ENCODE measurements at places on chromosomes 2 and 18.

- DNase-seq = no peak
These were observed 3.2 kb downstream of the KLHL14 start for GRCh38 chr18:32769586-32770053.

GRCh38 chr2:14635391-14635871 lies 2.9 kb downstream of the LRATD1 start:
- DNase-seq = no peak

- no peak for DNase-seq
These were observed 21.2 kb downstream of the WDR7 start for GRCh38 chr18:56672391-56672790.

DNA sequence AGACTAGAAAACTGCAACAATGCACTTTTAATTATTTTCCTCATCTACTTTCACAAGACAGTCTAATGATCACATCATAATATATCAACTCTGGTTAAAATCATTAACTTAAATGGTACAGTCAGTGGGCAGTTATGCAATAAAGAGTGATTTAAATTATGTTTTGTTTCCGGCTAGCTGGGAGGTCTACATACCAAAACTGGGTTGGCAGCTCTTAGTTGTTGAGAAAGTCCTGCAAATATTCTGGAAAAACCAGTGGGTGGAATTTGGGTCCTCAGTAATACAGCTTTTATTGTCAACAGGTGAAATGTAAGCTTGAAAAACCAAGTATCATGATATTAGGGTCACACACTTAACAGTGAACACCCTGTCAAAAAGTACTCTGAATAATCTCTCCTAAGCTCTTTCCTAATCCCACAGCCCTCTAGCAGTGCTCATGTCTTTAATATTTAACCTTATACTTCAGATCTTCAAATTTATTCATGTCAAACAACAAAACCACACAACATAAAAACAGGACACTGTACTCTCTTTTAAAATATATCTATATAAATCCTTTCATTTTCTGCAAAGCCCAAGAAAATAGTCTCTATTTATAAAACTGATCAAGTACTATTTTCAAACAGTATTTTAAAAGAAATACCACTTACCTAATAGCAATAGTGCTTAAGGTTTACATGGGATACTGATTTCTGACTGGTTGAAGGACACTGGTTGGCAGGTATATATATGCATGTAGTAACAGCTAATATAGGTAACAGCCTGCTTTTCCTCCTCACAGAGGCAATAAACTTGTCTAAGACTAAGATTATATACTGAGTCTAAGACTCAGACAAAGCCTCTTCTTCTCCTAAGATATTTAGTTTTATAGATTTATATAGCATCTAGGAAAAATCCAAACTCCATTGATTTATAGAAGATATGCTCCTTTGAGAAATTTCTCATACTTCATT lies 103.8 kb downstream of the GAREM1 start:
- DNase-seq = no peak

DNA sequence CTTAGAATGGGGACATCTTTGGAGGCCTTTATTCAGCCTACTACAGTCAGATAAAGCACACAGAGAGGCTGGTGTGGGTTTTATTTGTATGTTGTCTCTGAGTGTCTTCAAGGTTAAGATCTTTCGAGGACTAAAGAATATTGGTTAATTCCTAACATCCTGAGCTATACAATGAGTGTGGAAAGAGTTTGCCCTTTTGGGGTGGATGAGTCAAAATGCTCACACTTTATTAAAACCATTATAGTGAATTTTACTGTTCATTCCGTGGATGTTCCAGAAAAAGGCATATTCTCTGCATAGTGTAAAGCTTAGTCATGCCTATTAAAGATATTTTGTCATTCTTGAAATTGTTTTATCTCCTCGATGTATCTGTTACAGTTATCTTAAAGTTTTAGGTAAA lies 29.1 kb upstream of the SLC38A11 start:
- DNase-seq = no peak

- DNase-seq = no peak
These were observed 228.4 kb upstream of the SLC35G4 start for GRCh38 chr18:11380968-11381367.

- DNase-seq = peak; percentile 92
These were observed 49.6 kb upstream of the PAIP2B start for GRCh38 chr2:71276311-71277146.

GRCh38 chr2:10930721-10931516 lies 19.2 kb downstream of the KCNF1 start:
- DNase-seq = no peak

GRCh38 chr18:26252411-26252810 lies 26.2 kb downstream of the TAF4B start:
- no peak for DNase-seq

GRCh38 chr2:213034585-213034984 lies 116.8 kb downstream of the IKZF2 start:
- DNase-seq = no peak

- DNase-seq = no peak
These were observed 710 bp downstream of the SEC11C start for GRCh38 chr18:59140302-59140885.

DNA sequence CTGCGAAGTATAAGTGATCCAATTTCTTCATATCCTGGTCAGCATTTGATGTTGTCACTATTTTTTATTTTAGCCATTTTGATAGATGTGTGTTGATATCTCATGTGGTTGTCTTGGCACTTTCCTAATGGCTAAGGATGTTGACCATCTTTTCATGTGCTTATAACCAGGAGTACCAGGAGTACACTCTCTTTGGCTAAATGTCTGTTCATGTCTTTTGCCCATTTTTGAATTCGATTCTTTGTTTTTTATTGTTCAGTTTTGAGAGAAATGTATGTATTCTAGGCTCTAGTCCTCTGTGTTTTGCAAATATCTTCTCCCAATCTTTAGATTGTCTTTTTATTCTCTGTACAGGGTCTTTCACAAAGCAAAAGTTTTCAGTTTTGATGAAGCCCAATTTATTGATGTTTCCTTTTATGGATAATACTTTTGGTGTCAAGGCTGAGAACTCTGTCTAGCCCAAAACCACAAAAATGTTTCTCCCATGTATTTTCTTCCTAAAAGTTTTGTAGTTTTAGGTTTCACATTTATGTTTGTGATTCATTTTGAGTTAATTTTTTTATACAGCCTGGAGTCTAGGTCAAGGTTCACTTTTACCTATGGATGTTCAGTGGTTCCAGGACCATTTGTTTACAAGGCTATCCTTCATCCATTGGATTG lies 65.4 kb downstream of the SDC1 start:
- DNase-seq = no peak

DNA sequence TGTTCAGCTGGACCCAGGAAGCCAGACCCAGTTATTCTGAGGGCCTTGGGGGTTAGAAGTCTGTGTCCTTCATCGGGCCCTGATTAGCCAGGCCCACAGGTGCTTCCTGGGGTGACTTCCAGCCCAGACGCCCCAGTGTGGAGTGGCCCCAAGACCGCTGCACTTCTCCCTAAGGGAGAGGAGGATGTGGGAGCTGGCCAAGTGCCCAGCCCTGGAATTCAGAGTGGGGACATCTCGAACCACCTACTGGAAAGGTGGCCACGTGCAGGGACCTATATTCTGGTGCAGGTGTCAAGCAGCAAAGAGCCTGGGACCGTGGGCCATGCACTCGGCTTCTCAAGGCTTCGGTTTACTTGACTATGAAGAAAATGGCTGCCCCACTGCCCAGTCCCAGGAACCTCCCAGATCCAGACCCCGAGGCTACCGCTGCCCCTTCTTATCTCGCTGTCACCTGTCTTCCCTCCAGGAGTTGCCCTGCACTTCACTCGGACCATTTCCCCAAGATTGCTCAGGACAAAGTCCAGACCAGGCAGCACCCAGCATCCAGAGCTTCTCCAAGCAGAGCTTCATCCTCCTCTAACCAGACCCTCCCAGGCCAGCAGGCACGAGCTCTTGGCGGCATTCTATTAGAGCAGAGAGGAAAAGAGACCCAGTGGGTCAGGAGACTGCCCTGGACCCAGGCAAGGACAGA lies 142.8 kb upstream of the ID2 start:
- no peak for DNase-seq

GRCh38 chr2:163681745-163682144 lies 54.1 kb downstream of the FIGN start:
- DNase-seq = no peak

DNA sequence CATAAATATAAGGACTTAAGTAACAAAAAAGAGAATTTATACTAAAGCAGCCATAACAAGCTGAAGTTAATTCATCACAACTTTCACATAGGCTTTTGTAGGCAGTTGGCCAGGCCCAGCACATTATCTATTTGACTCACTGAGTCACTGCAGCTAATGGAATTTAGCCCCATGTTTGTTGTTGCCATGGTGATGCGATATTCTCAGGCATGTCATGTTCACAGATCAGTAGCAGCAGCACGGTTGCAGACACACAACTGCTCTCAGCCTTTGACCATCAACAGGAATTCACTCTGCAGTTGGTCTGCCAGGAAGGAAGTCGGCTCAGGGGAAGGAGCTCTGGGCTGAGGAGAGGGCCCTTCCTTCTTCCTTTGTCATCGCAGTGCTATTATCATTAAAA lies 639.8 kb downstream of the TMEM182 start:
- DNase-seq = no peak

Measured in stimulated activated effector memory CD8-positive, alpha-beta T cell treated with anti-CD3 and anti-CD28 coated beads, Interleukin-12 subunit alpha, Interleukin-12 subunit beta, amount 100 ng/mL, for 72 hours (primary cell).